Ovary (tissue), 10 donors: ENCODE measurements at places on chromosomes 6 and 20. TPM values are rescaled to one million over a fixed set of nuclear protein-coding genes. Genes with fewer than 3 reads are reported as not detected.

Gene BPIFB1
- total RNA-seq, result not detected

Gene HLA-DOB
- total RNA-seq, result 0.28 TPM

Gene FAM217A
- not detected for total RNA-seq

Gene DDO
- total RNA-seq, result 0.73 TPM

DNA sequence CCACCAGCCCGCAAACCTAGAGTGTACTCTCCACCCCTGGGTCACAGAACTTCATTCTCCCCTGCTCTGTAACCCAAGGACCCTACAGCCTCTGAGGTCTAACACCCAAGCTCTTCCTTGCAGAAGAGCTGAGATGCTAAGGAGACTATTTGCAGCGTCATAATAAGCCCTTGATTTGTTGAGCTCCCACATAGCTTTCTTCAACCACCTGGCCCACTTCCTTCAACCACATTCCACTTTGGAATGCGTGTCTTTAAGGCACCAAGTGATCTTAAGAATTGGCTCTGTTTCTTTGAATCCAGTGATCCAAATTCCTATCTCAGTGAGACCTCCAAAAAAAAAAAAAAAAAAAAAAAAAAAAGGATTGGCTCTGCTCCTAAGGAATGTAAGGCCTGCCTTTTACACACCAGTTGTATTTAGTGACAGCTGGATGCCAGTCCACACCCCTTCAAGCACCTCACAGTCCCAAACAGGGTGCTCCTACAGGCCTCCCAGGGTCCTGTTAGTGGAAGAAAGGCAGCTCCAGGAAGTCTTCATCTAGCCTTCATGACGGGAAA lies 106.2 kb downstream of the UBE3D start:
- DNase-seq, result no peak

- no peak for DNase-seq
Observed at GRCh38 chr6:9095729-9096128, 660.4 kb upstream of the SLC35B3 start.

- no peak for DNase-seq
Observed at GRCh38 chr20:9200620-9201019, 131.7 kb downstream of the PLCB4 start.

- no peak for DNase-seq
Observed at GRCh38 chr6:105596284-105596755, 193.4 kb upstream of the PREP start.

GRCh38 chr6:149014631-149015534 lies 268.1 kb downstream of the UST start:
- DNase-seq, result no peak

DNA sequence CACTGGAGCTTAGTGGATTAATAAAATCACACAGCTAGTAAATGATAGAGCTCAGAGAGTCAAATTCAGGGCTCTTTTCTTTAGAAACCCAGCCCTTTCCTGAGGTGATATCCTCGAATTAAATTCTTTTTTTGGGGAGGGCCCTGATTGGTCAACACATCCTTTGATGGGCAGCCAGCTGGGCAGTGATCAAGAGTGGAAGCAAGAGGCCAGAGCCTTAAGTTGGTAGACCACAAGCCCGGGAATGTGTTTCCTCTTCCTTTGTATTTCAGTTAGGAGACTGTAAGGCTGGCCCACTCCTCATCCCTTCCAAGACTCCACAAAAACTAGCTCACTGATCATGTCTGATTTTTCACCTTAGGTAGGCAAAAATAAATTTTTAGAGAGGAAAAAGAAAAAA lies 640.5 kb downstream of the DHX35 start:
- no peak for DNase-seq

- DNase-seq, result no peak
Observed at GRCh38 chr6:38775870-38776269, 60.8 kb downstream of the DNAH8 start.

GRCh38 chr6:129114636-129115391 lies 231.9 kb downstream of the LAMA2 start:
- no peak for DNase-seq

DNA sequence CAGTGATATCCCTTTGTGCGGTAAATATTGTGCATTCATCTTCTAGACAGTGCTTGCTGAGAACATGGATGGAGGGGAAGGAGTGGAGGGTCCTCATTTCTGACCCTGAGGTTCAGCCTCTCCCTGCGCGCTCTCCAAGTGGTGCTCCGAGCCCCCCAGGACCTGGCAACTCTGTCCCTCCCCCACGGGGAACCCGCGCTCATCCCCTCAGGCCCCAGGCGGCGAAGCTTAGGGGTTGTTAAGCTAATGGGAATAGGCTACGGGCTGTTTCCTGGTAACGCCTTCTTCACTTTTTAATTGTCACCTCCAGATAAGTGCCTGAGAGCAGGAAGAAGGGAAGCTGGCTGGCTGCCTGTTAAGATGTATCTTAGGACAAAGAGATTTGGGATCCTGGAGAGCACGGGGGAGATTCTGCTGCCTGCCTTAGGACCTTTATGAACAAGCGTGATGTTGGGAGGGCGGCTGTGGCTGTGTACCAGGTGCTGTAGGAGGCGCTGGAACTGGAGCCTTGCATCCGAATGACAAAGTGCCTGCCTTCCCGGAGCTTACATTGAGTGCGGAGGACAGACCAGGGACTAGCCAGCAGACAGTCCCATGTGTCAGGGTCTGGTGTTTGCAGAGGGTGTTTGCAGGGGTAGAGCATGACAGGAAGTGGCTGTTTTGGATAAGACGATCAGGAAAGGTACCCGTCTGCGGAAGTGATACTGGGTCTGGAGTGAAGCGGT lies 11.7 kb downstream of the TSHZ2 start:
- no peak for DNase-seq

DNA sequence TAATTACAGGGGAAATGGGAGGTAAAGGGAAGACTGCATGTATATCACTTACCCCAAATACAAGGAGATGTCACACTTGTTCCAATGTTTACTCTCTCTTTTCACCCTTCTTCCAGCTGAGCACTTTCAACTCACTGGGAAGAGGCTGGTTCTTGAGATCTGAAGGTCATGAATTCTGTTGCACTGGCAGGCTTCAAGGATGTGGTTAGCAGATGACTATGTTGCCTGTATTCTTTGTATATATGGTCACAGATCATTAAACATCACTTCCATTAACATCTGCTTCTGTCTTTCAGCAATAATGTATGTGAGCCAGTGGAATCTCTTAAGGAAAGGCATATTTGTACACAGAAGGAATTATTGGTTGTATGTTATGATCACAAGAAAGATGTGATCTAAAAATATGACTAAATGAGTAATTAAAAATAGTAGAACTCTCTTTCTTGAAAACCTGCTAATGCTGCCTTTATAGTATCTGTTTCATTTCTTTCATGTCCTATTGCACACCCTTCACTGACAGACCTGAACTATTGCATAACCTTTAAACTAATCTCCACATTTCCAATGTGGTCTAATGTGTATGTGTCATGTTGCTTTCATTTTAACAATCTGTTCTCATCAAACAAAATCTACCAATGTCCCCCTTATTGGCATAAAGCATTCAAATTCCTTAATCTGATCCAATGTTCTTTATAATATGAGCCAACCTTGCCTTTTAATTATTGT lies 131.4 kb upstream of the EPHA7 start:
- no peak for DNase-seq

GRCh38 chr6:136113736-136114173 lies 136.4 kb downstream of the MTFR2 start:
- DNase-seq, result no peak

GRCh38 chr6:137723273-137724017 lies 143.6 kb upstream of the TNFAIP3 start:
- no peak for DNase-seq

- DNase-seq, result no peak
Observed at GRCh38 chr20:57650266-57650665, 30.0 kb upstream of the ZBP1 start.

DNA sequence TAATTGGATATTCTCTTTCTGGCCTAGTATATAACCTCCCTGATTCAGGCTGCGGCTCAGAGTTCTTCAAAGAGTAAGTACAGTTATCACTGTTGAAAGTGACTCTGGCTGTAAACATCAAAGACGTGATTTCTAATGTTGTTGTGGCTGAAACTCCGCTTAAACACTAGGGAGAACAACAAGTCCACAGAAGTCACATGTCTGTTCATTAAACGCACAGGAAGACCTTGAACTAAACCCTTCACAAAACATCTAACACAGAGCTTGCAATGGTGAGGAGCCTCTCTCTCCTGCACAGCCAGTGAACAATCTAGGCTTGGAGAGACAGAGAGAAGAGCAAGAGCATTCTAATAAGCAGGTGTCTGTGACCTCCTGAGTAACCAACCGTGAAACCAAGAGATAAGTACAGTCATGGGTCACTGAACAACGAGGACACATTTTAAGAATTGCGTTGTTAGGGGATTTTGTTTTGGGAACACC lies 249.3 kb downstream of the PRKN start:
- DNase-seq, result no peak

GRCh38 chr20:48880981-48881657 lies 40.4 kb upstream of the ARFGEF2 start:
- no peak for DNase-seq

- no peak for DNase-seq
Observed at GRCh38 chr6:71602385-71603007, 283.9 kb upstream of the RIMS1 start.

- peak; percentile 40 for DNase-seq
Observed at GRCh38 chr20:41293269-41294037, 24.1 kb downstream of the ZHX3 start.

DNA sequence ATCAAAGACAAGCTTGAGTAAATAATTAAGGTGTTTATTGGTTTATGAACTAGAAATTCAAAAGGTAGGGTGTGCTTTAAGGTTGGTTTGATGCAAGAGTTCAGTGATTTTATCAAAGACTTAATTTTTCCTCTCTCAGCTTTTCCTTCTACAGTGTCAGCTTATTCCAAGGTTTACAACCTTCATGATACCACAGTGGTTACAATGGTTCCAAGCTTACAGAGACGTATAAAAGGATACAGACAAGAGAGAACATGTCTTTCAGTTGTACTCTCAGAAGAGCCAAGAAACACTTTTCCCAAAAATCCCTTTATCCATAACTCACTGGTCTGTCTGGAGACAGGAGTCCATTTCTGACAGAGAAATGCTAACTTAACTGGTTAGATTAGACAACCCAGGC lies 93.5 kb upstream of the LOC128125822 start:
- no peak for DNase-seq

GRCh38 chr20:56987986-56988385 lies 278.5 kb downstream of the BMP7 start:
- DNase-seq, result no peak
